A549 treated with Mapracorat at 1 μM for 4 hours (cell line): ENCODE measurements at places on chromosomes 7 and 10. TPM values are rescaled to one million over a fixed set of nuclear protein-coding genes. Genes with fewer than 3 reads are reported as not detected.

The TFPI2 gene
- total RNA-seq: 211 to 268 TPM (median 230 TPM) in 5 replicates

The FAM25A gene
- total RNA-seq: not detected in 5 replicates

The ABLIM1 gene
- 31.1 to 42.0 TPM (median 34.1 TPM) in 5 replicates for total RNA-seq

The BLVRA gene
- 68.7 to 84.8 TPM (median 74.6 TPM) in 5 replicates for total RNA-seq

The DMTF1 gene
- 16.4 to 23.5 TPM (median 17.9 TPM) in 5 replicates for total RNA-seq

The HTR5A gene
- total RNA-seq: not detected in 5 replicates

The ANKRD30A gene
- total RNA-seq: 0.39 to 1.2 TPM (median 1.1 TPM) in 5 replicates

The SRGN gene
- 75.6 to 114 TPM (median 79.1 TPM) in 5 replicates for total RNA-seq

The MMD2 gene
- not detected in 5 replicates for total RNA-seq

The VWC2 gene
- total RNA-seq: not detected in 5 replicates

The SAMD9 gene
- total RNA-seq: 2.5 to 5.1 TPM (median 4.0 TPM) in 5 replicates

The MYPN gene
- total RNA-seq: 2.2 to 3.0 TPM (median 2.3 TPM) in 5 replicates

The HDAC9 gene
- total RNA-seq: 0.16 to 0.25 TPM (median 0.24 TPM) in 5 replicates

The WBP1L gene
- 21.1 to 29.1 TPM (median 26.7 TPM) in 5 replicates for total RNA-seq

The KIAA1217 gene
- 1.6 to 2.5 TPM (median 1.7 TPM) in 5 replicates for total RNA-seq

The CYP2C19 gene
- 0.12 TPM in 1 of 5 replicates, not detected in the others for total RNA-seq

The CDHR3 gene
- total RNA-seq: 4.1 to 5.0 TPM (median 4.9 TPM) in 5 replicates

The TDRD1 gene
- not detected in 5 replicates for total RNA-seq

The ZNF467 gene
- total RNA-seq: 0.86 to 2.1 TPM (median 1.5 TPM) in 5 replicates

The HABP2 gene
- 0.04 to 0.13 TPM (median 0.09 TPM) in 4 of 5 replicates, not detected in the other for total RNA-seq

The TUBAL3 gene
- 0.26 to 0.49 TPM (median 0.30 TPM) in 4 of 5 replicates, not detected in the other for total RNA-seq

The CUZD1 gene
- 1.3 to 1.6 TPM (median 1.3 TPM) in 5 replicates for total RNA-seq

The CALD1 gene
- total RNA-seq: 89.3 to 159 TPM (median 135 TPM) in 5 replicates

The URGCP gene
- 26.0 to 29.4 TPM (median 28.3 TPM) in 5 replicates for total RNA-seq

The VAX1 gene
- 0.97 to 1.7 TPM (median 1.5 TPM) in 5 replicates for total RNA-seq

The SCIN gene
- total RNA-seq: 0.26 to 0.53 TPM (median 0.32 TPM) in 5 replicates

The SVIL gene
- total RNA-seq: 17.9 to 22.9 TPM (median 20.0 TPM) in 5 replicates

The PTPN12 gene
- total RNA-seq: 55.3 to 84.8 TPM (median 70.9 TPM) in 5 replicates

The NPFFR1 gene
- total RNA-seq: 0.02 TPM in 1 of 5 replicates, not detected in the others

The GFRA1 gene
- total RNA-seq: 8.5 to 11.6 TPM (median 9.8 TPM) in 5 replicates

The NKX6-2 gene
- 0.15 to 0.56 TPM (median 0.44 TPM) in 5 replicates for total RNA-seq
